ENCODE measurements at places on chromosomes 2 and 18.
A peak's percentile ranks its signal among the peaks of the same experiment; 100 is the strongest.

DNA sequence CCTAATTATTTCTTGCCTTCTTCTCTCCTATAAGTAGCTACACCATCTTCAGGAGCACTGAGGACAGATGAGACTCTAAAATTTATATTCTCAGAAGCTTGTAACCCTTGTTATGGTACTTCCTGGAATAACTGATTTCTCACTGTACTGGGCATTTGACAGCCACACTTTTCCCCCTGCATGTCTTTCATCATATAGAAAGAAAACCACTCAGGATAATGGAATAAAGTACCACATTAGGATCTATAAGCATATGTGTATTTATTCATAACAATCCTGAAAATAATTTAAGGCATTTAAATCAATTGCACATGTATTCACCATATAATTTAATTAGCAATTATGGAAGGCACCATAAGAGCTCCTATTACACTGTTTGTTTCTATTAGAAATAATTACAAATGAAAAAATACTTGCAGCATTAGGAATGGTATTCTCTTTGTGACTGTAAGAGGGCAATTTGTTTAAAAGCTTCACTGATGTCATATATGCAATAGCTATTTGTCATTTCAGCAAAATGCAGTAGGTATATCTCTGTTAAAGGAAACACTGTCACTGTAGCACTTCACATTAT, 216.9 kb upstream of the FSHR start:
- DNase-seq = no peak

- peak; percentile 66 for DNase-seq
These were observed 89.4 kb downstream of the DGKD start for GRCh38 chr2:233443511-233444183.

GRCh38 chr2:217208867-217209266, 349.0 kb upstream of the TNP1 start:
- no peak for DNase-seq

DNA sequence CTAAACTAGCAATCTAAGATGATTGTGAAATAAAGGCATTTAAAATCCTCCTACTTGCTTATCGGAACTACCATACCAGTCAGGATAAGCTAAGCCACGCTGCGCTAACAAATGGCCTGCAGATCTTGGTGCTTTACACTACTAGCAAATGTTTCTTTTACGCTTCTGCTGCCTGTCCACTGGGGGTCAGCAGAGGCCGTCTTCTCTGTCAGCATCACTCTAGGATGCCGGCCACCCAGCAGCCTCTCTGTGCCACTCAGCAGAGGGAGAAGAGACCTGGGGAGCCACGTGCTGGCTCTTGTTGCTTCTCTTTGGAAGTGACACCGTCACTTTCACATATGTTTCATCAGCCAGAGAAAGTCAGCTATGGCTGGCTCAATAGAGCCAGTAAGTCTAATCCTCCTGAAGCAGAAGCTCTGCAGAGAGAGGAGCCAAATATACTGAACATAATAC, 36.6 kb downstream of the COPS8 start:
- DNase-seq = no peak

- DNase-seq = no peak
These were observed 63.5 kb upstream of the TAF1B start for GRCh38 chr2:9779596-9780264.

DNA sequence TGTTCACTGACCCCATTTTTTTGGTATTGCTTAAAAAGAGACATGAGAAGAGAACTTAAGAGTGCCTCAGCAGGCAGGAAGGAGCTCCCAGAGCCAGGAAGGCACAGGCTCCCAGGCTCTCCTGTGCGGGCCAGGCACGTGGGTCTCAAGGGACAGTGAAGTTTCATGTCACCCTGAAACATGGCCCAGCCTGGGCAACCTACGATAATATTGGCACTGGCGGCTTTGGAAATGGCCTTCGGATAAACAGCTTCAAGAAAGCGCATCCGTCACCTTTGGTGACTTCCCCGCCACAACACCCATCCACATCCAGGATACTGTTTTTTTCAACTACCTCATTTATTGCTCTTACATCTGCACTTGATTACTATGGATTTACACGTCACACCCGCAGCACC, 30.5 kb downstream of the PXDN start:
- DNase-seq = no peak

Measured in NCI-H2081 (cell line).